ENCODE measurements at places on chromosomes 2 and 18. TPM values are rescaled to one million over a fixed set of nuclear protein-coding genes. Genes with fewer than 3 reads are reported as not detected.

DNA sequence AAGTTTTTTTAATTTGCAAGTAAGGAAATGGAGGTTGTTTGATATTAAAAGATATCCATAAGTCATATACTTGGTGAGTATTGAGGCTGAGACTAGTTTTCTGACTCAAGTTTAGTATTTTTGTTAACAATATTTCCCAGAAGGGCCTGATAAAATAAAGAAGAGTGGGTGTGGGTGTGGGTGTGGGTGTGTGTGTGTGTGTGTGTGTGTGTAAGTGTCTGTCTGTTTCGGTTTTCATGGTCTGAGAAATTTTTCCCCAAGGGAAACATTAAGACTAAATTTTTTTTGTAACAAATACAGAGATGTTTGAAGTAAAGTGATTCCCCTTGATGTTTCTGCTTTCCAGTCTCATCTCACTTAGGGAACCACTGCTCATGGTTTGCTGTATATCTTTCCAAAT is 36.5 kb downstream of the PPM1B start:
- no peak for DNase-seq

GRCh38 chr2:797556-797955 is 120.3 kb upstream of the TMEM18 start:
- DNase-seq: no peak

- no peak for DNase-seq
Observed at GRCh38 chr18:37343542-37343851, 222.1 kb downstream of the CELF4 start.

- no peak for DNase-seq
Observed at GRCh38 chr2:190891372-190891771, 10.8 kb downstream of the GLS start.

DNA sequence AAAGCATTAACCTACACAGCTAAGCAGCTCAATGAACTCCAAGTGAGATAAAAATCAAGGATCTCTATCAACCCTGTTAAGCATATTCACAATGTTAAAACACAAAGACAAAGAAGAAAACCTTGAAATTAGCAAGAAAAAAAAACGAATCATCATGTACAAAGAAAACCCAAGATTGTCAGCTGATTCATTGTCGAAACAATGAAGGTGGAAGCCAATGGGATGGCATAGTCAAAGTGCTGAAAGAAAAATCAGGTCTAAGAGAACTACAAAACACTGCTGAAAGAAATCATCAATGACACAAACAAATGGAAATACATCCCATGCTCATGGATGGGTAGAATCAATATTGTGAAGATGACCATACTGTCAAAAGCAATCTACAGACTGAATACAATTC is 32.5 kb downstream of the NMS start:
- DNase-seq: no peak

- no peak for DNase-seq
Observed at GRCh38 chr2:160431441-160431840, 62.2 kb downstream of the RBMS1 start.

DNA sequence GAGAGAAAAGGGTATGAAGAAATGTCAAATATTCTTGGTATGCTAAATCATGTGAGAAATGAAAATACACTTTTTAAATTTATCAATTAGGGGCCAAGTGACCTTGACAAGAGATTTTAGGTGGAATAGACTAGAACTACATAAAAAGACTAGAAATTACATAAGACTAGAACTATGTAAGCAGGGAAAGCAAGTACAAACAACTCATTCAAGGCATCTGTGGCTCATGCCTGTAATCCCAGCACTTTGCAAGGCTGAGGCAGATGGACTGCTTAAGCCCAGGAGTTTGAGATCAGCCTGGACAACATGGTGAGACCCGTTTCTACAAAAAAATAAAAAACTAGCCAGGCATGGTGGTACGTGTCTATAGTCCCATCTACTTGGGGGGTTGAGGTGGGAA is 20.3 kb downstream of the SF3B1 start:
- DNase-seq: no peak

- no peak for DNase-seq
Observed at GRCh38 chr2:3313781-3314375, 63.7 kb downstream of the EIPR1 start.

DNA sequence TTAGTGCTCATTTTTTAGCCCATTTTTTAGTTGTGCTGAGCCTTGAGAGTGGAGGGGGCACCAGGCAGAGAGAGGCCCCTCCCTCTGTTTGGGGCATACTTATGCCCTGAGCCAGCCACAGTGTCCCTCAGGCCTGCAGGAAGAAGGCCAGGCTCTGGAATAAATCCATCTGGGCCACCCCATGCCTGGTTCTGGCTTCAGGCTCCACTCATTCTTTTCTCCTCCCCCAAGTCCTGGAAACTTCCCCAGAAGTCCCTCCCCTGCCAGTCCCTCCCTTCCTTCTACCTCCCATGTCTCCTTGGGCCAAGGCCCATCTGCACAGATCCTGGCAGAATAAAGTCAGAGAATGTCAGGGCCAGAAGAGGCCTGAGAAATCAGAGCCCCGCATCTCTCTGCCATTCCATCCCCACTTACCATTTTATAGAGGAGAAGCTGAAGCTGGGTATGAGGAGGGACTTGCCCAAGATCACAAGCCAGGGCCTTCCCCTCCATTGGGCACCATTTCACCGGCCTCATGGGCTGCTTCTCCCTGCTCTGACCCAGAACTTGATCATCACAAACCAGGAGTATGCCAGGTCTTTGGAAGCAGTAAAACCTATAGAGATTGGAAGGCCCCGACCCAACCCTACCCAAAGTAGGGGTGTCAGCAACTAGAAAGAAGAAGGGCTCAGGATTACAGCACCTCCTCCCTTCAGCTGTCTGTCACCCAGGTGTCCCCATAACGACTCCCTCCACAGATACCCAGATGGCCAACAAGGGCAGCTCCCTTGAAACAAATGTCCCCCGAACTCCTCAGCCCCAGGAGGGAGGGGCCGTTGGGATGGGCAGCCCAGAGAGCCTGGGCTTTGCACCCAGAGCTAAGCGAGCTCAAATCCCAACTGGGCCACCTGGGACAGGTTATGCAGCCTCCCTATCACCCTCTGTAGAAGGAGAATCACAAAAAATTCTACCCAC is 108.4 kb downstream of the POLR1A start:
- DNase-seq: peak; percentile 90

PFN4 gene
- total RNA-seq: 1.00 TPM

OTX1 gene
- not detected for total RNA-seq

SOWAHC gene
- total RNA-seq: 20.6 TPM

HOXD9 gene
- not detected for total RNA-seq

GCKR gene
- 0.54 TPM for total RNA-seq

SMC6 gene
- 29.3 TPM for total RNA-seq

Data from cerebellum (tissue), 4 donors.